ENCODE measurements at places on chromosomes 7 and 10. TPM values are rescaled to one million over a fixed set of nuclear protein-coding genes. Genes with fewer than 3 reads are reported as not detected.

GRCh38 chr7:143300959-143301935, 13.1 kb downstream of the CASP2 start:
- DNase-seq, result no peak

DNA sequence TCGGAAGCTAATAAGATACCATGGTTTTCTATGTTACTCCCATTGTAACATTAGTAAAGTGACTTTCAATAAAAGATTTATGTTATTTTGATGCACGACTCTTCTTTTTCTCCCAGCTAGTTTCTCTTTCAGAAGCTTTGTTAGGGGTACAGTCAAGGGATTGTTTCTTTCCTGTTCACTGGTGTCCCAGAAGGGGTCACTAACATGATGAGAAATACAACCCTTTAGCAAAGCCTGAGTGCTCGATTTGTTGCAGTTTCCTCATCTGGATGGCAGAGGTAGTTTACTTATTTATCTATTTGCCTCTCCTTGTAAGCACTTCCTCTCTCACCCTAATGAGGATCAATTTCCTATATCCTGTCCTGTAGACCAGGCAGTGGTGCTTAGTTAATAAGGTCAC, 17.0 kb downstream of the SRI start:
- DNase-seq, result no peak

DNA sequence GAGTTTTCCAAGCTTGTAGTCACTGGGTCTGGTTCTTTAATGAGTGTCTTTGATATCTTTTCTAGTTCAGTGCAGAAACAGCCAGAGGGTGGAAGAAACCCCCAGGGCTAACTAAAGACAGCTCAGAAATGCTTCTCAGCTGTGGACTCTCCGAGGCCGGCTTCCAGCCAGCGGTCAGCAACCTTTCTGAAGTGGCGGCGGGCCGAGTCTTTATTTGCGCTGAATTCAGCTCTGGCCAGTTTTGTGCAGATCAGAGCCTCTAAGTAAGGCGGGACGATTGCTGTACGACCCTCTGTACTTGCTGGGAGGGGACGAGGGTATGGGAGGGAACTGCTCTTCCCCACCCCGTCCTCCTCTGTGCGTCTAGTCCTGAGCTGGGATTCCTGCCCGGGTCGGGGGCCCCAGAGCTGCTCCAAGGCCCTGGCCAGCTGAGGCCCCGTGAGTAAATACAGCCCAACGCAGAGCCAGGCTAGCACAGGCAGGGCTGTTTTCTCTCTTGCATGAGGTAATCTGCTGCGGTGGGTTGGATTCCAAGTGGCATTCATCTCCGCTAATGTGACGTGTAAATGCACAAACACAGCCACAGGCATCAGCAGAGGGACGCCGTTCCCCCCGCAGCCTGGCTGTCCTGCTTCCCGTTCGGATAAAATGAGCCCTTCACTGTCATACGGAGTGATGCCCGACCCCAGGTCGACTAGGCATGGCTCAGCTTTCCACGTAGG, 159.8 kb downstream of the PIP4K2A start:
- DNase-seq, result peak; percentile 61

DNA sequence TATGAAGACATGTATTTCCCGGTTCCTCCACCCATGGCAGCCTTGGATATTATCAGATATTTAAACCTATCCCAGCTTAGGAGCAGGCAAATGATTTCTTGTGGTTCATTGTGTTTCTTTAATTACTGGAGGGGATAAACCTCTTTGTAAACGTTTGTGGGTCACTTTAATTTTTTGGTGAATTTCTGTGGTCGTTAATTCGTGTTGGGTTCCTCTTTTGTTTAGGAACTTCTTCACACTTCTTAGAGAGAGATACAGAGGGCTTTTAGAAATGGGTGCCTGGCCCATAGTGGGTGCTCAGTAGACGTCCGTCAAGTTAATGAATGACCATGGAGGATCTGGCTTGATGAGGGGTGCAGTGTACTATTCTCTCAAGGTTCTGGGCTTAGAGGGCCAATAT, 27.2 kb upstream of the NUB1 start:
- DNase-seq, result no peak

- no peak for DNase-seq
These were observed 50.3 kb upstream of the SDK1 start for GRCh38 chr7:3250725-3251124.

GRCh38 chr7:119374436-119374835, 898.5 kb upstream of the KCND2 start:
- no peak for DNase-seq

The CRTAC1 gene
- 2.5 TPM for polyA plus RNA-seq

The GAD2 gene
- 1.7 TPM for polyA plus RNA-seq

All from large intestine (tissue), 12 donors.